ENCODE measurements at places on chromosomes 13 and 19.

DNA sequence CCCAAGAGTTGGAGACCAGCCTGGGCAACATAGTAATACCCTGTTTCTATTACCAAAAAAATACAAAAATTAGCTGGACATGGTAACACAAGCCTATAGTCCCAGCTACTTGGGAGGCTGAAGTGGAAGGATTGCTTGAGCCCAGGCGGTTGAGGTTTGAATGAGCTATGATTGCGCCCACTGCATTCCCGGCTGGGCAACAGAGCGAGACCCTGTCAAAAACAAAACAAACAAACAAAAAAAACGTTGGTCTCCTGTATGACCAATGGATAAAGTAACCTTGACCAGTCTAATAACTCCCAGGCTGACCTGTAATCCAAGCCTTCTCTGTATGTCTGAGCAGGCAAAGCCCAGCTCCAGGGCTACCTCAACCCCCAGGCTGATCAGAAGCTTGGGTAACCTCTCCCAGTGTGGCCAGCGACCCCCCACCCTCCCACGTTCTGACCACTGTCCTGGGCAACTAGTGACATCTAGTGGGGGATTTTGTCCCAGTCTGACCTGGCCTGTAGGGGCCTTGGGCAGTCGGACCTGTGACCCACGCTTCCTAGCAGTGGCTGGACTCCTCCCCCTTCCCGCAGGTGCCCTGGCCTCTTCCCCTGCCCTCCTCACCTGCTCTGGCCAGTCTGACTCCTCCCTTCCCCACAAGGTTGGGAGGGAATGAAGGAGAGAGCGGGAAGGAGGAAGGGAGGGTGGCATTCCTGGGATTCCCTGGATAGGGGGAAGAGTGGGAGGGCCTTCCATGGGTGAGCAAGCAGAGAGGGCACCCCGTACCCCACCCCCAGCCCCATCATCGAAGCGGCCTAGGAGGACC lies 1.0 kb upstream of the BCAM start:
- DNase-seq = peak; percentile 89

GRCh38 chr13:112752711-112753541 lies 63.1 kb downstream of the ATP11A start:
- DNase-seq = no peak

- DNase-seq = no peak
Observed at GRCh38 chr19:16188521-16188920, 3.3 kb downstream of the FAM32A start.

DNA sequence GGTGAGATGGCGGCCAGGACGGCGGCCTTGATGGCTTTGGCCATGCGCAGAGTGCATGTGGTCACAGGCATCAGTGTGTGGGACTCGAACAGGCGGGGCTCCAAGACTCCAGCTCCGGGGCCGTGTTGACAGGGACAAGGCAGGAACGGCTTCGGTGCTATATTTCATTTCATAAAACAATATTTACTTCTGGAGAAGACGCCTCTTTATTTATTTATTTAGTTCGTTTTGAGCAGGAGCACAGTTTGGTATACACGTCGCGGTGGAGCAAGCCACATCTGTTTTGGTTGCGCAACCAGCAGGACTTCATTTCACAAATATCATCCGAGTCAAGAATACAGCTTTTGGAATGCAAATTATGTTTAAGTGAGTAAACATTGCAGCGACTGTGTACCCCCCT lies 166.7 kb upstream of the TSHZ3 start:
- no peak for DNase-seq

GRCh38 chr19:53553156-53553555 lies 15.2 kb downstream of the ZNF331 start:
- no peak for DNase-seq

GRCh38 chr19:30059741-30060457 lies 117.9 kb downstream of the URI1 start:
- DNase-seq = no peak

- DNase-seq = no peak
Observed at GRCh38 chr13:38412266-38412665, 62.6 kb downstream of the UFM1 start.

GRCh38 chr13:109756778-109757177 lies 29.6 kb downstream of the IRS2 start:
- DNase-seq = no peak

GRCh38 chr13:44237276-44237767 lies 136.3 kb upstream of the SERP2 start:
- DNase-seq = no peak

- no peak for DNase-seq
Observed at GRCh38 chr13:109700176-109700575, 86.2 kb downstream of the IRS2 start.

GRCh38 chr13:37539170-37539569 lies 59.4 kb downstream of the POSTN start:
- no peak for DNase-seq

DNA sequence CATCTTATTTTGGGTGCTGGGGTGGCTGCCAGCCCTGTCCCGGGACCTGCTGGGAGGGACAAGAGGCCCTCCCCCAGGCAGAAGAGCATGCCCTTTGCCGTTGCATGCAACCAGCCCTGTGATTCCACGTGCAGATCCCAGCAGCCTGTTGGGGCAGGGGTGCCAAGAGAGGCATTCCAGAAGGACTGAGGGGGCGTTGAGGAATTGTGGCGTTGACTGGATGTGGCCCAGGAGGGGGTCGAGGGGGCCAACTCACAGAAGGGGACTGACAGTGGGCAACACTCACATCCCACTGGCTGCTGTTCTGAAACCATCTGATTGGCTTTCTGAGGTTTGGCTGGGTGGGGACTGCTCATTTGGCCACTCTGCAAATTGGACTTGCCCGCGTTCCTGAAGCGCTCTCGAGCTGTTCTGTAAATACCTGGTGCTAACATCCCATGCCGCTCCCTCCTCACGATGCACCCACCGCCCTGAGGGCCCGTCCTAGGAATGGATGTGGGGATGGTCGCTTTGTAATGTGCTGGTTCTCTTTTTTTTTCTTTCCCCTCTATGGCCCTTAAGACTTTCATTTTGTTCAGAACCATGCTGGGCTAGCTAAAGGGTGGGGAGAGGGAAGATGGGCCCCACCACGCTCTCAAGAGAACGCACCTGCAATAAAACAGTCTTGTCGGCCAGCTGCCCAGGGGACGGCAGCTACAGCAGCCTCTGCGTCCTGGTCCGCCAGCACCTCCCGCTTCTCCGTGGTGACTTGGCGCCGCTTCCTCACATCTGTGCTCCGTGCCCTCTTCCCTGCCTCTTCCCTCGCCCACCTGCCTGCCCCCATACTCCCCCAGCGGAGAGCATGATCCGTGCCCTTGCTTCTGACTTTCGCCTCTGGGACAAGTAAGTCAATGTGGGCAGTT lies 8.6 kb downstream of the CALM3 start:
- peak; percentile 9 for DNase-seq

GRCh38 chr19:1857648-1858326 lies 5.6 kb downstream of the KLF16 start:
- DNase-seq = no peak

- DNase-seq = peak; percentile 50
Observed at GRCh38 chr19:8445488-8446001, 770 bp downstream of the HNRNPM start.

Measured in WTC11 (cell line).